ENCODE measurements at places on chromosomes 11 and 22.

DNA sequence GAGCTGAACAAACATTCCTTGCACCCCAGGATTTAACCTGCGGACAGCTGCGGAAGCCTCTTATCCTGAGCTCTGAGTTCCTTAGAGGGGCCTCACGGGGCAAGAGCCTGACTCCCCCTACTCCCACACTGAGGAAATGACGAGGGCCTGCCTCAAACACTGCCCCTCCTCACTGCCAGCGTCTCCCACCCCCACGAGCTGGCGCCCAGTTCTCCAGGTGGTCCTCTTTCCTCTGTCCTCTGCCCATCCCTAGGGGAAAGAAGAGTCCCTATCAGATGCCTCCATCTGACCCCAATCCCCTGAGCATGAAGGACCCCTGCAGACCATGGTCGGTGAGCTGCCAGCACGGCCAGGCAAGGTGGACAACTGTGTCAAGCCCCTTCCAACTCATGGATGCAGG lies 14.3 kb downstream of the CHST1 start:
- no peak for DNase-seq

DNA sequence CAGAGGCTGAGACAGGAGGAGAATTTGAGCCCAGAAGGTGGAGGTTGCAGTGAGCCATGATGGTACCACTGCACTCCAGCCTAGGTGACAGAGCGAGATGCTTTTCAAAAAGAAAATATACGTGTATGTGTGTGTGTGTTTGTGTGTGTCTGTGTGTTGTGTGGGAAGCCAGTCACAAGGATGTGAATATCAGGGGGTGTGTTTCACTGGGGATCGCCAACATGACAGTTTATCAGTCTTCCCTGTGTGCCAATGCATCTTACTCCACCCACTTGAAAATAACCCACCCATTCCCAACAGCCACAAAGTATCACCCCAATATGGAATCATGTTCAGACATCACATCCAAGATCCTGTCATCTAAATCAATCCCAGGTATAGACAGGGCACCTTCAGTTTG lies 10.4 kb upstream of the APOBEC3B start:
- no peak for DNase-seq

GRCh38 chr11:17526326-17526725 lies 17.9 kb downstream of the USH1C start:
- no peak for DNase-seq

GRCh38 chr22:42880815-42881214 lies 23.7 kb upstream of the ARFGAP3 start:
- DNase-seq = no peak

- DNase-seq = no peak
Observed at GRCh38 chr22:17717708-17718107, 56.6 kb downstream of the BID start.

GRCh38 chr11:111966678-111967077 lies 29.5 kb downstream of the DIXDC1 start:
- DNase-seq = no peak

- no peak for DNase-seq
Observed at GRCh38 chr22:44811141-44811540, 58.8 kb downstream of the ARHGAP8 start.
